Fibroblast of mammary gland (primary cell): ENCODE measurements at places on chromosomes 1 and 21.

- DNase-seq: no peak
Measured at GRCh38 chr1:197124376-197124775, 22.1 kb downstream of the ASPM start.

DNA sequence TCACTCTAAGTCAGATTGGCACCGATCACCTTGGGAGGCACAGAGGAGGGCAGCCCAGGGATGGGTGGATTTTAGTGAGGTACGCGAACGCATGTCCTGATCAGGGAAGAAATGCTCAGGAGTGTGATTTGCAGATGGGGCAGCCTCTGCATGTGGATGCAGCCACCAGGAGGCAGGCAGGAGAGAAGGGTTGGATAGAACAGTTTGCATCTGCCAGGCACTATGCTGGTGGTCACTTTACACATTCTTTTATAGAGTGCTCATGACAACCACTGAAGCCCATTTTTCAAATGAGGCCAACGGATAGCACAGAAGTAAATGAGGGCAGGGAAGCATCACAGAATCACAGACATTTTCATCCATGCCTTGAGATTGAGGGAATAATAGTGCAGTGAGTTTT is 5.7 kb downstream of the LAMB3 start:
- peak; percentile 75 for DNase-seq

GRCh38 chr1:155188268-155188667 is 14.6 kb downstream of the TRIM46 start:
- DNase-seq: no peak

- no peak for DNase-seq
Measured at GRCh38 chr1:150477320-150477719, 9.9 kb upstream of the TARS2 start.

- DNase-seq: no peak
Measured at GRCh38 chr1:61570191-61570590, 154.8 kb downstream of the TM2D1 start.

GRCh38 chr1:60402216-60402615 is 328.6 kb upstream of the C1orf87 start:
- DNase-seq: no peak
